Stimulated activated CD4-positive, alpha-beta T cell treated with anti-CD3 and anti-CD28 coated beads, Interleukin-2, amount 100 ng/mL, for 4 hours (primary cell): ENCODE measurements at places on chromosomes 11 and 22.

DNA sequence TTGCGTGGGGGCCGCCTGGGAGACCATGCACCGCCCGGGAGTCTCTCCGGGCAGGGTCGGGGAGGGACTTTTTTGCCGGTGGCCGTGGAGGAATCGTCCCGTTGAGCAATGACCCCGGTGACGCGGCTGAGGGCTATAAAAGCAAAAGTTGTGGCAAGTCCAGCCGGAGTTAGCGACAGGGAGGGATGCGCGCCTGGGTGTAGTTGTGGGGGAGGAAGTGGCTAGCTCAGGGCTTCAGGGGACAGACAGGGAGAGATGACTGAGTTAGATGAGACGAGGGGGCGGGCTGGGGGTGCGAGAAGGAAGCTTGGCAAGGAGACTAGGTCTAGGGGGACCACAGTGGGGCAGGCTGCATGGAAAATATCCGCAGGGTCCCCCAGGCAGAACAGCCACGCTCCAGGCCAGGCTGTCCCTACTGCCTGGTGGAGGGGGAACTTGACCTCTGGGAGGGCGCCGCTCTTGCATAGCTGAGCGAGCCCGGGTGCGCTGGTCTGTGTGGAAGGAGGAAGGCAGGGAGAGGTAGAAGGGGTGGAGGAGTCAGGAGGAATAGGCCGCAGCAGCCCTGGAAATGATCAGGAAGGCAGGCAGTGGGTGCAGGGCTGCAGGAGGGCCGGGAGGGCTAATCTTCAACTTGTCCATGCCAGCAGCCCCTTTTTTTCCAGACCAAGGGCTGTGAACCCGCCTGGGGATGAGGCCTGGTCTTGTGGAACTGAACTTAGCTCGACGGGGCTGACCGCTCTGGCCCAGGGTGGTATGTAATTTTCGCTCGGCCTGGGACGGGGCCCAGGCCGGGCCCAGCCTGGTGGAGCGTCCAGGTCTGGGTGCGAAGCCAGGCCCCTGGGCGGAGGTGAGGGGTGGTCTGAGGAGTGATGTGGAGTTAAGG lies at the start of gene NEAT1:
Gene NEAT1, plus strand, starts transcription at position 166 of the 883 bp plus-strand sequence.
- DNase-seq = peak; percentile 79

DNA sequence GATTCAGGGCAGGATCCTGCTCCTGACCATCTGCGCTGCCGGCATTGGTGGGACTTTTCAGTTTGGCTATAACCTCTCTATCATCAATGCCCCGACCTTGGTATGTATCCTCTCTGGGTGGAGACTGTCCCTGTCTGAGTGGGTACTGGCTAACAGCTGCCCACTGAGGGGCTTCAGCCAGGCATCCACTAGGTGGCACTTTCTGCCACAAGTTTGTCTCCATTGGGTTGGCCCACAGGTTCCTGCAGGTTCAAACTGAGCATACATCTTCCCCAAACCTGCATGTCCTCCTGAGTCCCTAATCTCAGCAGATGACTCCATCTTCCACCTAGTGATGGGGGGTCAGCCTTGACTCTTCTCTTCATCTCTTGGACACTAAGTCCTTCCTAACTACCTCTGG lies 4.4 kb downstream of the SLC2A11 start:
- DNase-seq = no peak

DNA sequence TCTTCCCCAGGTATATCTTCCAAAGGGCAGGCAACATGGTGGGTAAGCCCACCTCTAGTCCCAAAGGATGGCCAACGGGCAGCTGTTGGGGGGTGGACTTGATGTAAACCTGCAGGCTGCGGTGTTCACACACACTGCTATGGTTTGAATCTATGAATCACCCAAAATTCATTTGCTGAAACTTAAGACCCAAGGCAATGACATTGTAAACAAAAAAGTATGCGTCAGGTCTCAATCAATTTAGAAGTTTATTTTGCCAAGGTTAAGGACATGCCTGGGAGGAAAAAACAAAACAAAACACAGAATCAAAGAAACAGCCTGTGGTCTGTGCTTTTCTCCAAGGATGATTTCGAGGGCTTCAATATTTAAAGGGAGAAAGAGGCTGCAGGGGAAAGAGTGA lies 18.3 kb downstream of the RCN1 start:
- no peak for DNase-seq

GRCh38 chr22:42944409-42944808 lies 70.5 kb downstream of the PACSIN2 start:
- no peak for DNase-seq

- no peak for DNase-seq
Observed at GRCh38 chr11:65366340-65366773, 11.8 kb downstream of the TIGD3 start.

DNA sequence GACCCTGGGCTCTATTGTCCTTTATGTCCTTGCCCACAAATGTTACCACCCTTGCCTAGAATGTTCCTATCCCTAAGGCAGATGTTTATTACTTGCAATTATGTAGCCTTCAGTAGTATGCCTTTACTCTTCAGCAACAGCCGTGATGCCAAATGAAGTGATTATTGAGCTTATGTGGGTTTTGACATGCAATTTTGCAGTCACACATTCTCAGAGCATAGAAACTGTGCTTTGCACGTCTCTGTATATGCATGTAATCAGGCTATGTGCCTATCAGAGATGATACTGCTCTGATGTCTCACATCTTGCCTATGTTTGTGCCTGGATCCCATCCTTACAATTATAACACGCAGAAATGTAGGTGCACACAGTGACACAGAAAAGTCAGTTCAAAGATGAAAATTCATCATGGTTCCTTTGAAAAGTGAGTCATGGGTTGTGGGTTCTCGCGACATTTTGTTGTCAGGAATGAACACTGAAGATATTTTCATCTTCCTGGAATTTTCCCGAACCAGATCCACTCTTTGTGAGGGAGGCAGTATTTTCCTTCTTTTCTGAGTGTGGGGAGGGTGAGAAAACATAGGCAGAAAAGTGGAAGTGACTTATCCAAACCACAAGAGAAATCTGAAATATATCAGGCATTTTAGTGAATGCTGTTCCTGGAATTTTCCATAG lies 81.1 kb downstream of the BMAL1 start:
- no peak for DNase-seq

GRCh38 chr11:555227-555779 lies 5.2 kb downstream of the LMNTD2 start:
- DNase-seq = no peak

GRCh38 chr11:129041611-129042018 lies 98.9 kb upstream of the TP53AIP1 start:
- no peak for DNase-seq

DNA sequence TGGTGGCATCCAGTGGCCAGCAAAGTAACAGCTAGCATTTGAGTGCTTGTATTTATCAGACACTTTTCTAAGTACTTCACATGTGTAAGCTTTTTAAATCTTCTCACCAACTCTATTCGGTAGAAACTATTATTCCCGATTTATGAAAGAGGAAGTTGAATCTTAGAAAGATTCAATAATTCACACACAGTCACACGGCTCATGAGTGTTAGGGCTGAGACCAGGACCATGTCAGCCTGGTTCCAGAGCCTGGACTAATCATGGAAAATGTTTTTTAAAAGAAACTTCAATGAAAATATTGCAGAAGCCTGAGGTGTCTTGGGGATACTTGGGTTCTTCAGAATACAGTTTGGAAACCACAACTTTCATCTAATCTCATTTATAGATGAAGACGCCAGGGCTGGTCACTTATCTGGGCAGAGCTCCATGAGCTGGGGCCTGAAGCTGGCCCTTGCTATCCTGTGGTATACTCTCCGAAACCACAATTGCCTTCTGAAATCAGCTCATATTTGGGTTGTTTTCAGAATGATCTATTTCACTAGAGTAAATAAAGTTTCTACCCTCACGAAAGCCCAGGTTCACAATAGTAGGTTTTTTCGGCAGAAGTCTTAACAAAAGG lies 4.3 kb upstream of the CRTAM start:
- no peak for DNase-seq

DNA sequence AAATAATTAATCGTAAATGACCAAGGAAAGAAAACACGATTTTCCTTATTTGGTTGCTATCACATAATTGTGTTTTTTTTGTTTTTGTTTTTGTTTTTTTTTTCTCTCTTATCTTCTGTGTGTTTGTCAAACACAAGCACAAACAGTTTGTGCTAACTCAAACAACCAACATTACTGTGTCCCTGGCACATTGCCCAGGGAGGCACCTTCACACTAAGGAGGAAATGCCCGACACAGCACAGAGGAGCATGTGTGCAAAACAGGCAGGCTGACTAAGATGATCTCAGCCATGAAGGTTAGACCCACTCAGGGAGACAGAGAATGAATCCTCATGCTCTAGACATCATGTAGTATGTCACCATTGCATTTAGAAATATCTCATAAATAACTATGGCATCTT lies 130.1 kb downstream of the SOX6 start:
- no peak for DNase-seq

- no peak for DNase-seq
Observed at GRCh38 chr11:126700768-126701519, 299.6 kb downstream of the KIRREL3 start.

GRCh38 chr11:33685082-33685481 lies 15.5 kb downstream of the C11orf91 start:
- DNase-seq = no peak

- DNase-seq = no peak
Observed at GRCh38 chr22:25008666-25009065, 56.1 kb downstream of the KIAA1671 start.

DNA sequence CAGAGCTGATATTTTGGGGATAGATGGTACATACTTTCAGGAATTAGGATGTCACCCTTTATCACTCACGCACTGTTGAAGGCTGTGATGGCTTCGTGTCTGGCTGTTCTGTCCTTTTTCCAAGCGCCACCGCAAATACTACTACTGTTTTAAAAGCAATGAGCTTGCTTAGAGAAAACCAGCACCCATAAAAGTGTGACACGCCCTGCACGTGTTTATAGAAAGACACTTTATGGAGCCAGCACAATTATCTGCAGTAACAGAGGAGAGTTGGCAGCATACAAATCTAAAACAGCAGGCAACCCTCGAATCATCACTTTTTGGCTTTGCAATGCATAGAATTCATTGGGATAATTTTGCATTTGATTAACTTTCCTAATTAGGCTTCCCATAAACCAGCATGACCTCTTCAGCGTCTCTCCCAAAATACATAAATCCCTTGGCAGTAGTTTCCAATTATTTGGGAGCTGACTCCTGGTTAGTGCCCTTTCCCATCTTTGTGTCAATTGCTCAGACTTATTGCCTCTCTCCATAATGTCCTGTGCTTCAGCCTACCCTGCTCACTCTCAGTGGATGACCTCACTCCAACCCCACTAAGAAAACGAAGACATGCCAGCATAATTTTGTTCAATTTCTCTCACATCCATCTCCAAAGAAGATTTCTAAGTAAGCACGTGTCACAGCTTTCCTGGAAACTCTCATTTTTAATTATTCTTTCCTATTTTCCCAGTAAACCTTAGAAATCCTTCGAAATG lies 118.7 kb upstream of the LARGE1 start:
- DNase-seq = no peak

DNA sequence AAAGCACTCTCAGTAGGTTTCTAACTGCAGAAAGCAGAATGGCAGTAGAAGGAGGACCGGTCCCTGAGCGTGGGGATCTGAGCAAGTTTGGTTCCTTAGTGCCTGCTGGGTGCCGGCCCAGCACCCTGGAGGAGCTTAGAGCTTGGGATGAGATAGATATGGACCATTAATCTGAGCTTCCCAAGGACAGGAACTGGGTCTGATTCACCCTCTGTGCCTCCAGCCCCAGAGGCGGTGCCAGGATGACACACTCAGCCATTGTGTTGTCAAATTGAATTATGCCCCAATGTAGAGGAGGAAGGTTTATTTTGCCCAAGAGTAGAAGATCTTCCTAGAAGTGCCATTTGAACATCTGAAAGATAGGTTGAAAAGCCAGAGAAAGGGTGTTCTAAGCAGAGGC lies 4.3 kb downstream of the ZC3H7B start:
- no peak for DNase-seq

GRCh38 chr11:78985663-78986062 lies 411.0 kb upstream of the NARS2 start:
- DNase-seq = no peak

GRCh38 chr22:46678785-46679700 lies 58.9 kb downstream of the GRAMD4 start:
- no peak for DNase-seq

DNA sequence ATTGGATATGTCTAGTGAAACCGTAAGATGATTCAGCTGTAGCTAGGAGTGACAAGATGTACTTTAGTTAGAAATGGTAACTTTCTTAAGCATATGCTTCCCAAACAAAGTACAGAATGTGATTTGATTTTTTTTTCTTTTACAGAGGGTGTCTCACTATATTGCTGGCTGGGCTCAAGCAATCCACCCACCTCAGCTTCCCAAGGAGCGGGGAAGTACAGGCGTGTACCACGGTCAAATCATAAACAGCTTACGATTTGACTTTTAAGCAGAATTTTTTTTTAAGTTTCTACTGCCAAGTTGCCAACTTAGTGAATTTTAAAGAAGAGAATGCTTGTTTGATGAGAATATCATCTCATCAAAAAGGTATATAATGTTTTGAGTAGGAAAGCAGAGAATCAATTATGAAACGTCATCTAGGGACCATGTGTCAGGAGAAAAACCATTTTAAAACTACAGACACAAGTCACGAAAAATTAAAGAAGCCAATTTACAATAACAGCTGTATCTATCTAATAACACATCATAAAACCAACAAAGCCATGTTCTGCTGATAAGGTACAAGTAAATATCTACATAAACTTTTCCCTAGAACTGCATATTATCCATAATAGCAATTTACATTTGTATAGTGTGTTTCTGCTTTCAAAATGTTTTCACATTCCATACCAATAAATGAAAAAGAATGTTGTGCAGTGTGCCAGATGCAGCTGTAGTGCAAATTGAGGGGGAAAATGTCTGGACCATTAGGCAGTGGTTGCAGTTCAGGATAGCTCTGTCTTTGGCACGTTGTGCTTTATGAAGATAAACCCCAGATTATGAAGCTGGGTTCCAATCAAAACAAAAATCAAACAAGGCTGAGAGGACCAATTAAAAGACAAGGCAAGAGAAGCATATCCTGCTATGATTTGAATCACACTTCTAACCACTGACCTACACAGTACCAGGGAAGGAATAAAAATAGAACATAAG lies 33.7 kb upstream of the USP47 start:
- DNase-seq = no peak

DNA sequence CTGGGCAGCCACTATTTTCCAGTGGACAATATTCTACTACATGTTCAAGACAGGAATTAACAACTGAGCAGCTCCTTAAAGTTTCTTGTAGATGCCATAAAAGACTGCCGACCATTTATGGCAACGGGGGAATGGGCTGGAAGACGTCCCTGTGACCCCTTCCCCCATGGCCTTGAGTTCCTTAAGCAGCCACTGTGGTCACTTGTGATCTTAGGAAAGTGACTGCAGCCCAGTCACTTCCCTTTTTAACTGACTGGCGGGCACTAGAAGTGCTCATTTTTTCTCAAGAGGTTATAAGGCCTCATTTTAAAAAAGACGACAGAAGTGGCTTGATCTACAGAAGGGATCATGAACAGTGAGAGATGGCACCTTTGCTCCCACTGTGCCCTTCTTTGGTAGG lies 153.2 kb upstream of the NARS2 start:
- no peak for DNase-seq

GRCh38 chr11:134552749-134553148 lies 140.7 kb upstream of the B3GAT1 start:
- no peak for DNase-seq
